ENCODE measurements at places on chromosomes 7 and 10.

DNA sequence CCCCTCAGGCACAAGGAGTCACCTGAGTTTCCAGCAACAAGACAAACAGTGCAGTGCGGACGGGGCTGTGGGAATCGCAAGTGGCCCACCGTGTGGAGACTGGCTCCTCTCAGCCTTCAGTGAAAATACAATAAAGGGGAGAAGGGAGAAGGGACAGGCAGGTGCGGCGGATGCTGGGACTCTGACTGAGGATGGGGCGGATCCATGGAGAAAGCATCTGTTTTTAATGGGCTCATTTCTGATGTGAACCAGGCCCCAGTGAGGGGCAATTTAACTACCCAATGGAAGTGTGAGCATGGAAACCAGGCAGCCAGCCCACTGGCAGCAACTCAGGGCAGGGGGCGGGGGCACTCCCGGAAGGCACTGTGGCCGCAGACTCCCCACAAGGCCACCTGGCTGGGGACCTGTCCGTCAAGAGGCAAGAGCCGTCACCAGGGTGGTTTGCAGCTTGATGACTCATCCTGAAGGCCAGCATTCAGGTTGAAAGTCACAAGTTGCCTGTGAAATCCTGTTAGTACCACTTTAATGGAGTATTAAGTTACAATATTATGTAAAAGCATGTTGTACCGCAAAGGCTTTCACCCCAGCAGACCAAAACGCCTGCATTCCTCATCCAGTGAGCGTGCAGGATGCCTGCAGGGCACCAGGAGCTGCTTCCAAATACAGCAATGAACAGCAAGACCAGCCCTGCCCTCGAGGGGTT is 476.4 kb downstream of the PTPRN2 start:
- no peak for DNase-seq

DNA sequence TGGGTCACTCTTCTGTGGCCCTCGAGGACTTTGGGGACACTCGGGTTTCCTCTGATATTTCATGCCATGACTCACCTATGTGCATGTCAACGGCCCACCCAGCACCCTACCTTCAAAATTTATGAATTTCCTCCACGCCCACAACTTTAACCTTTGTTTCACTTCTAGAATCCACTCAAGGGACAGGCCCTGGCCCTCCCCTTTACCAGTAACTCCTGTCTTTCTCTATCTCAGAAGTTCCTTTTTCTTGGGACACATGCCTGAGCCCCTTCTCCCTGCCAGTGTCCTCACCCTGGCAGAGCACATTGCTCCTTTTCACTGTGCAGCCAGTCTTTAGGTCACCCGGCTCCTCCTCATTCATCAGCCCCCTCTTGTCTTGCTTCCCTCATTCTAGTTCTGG is 282.5 kb upstream of the KLF6 start:
- no peak for DNase-seq

- DNase-seq, result no peak
These were observed 10.9 kb downstream of the TECPR1 start for GRCh38 chr7:98240961-98241673.

- DNase-seq, result no peak
These were observed 19.6 kb upstream of the CDHR3 start for GRCh38 chr7:105943486-105943885.

DNA sequence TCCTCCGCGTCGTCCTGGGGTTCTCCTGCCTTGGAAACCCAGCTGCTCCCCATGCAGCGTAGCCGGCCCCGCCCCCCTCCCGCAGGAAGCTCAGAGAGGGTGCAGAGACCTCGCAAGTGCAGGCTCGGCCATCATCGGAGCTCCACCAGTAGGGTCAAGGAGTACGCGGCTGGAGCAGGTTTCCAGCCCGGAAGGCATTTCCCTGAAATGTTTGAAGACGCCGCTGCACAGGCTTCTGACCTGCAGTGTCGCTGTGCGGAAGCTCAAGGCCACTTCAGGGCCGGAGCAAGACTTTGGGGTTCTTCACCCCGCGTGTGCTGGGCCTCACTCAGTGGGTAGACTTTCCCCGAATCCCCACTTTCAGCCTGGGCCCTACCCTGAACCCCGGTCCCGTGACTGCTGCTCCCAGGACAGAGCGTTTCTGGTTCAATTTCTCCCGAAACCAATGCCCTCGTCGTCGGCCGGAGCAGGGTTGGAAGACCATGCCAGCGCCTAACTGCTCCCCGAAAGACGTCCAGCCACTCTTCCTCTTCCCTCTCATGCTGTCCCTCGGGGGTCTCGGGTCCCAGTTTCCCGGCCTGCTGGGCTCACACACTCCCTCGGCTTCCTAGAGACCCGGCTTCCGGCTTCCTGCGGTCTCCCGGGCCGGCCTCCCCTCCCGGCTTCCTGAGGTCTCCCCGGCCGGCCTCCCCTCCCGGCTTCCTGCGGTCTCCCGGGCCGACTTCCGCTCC is 52.1 kb downstream of the INSIG1 start:
- no peak for DNase-seq

DNA sequence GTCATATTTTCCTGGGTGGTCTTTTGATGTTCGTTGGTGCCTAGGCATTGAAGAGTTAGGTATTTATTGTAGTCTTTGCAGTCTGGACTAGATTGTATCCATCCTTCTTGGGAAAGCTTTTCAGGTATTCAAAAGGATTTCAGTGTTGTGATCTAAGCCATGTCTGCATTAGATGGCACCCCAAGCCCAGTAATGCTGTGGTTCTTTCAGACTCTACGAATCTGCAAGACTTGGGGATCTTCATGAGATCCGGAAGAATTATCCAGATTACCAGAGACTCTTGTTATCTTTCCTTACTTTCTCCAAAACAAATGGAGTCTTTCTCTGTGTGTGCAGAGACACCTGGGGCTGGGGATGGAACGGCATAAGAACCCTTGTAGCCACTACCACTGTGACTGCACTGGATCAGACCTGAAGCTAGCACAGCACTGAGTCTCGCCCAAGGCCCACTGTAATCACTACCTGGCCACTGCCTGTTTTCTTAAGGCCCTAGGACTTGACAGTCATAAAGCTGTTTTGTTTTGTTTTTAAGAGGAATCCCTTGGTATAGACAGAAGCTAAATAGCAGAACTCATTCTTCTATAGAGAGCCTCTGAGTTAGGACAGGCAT is 75.5 kb downstream of the MARCHF5 start:
- DNase-seq, result no peak

- DNase-seq, result no peak
These were observed 119.7 kb upstream of the KLF14 start for GRCh38 chr7:130853503-130854279.

- DNase-seq, result no peak
These were observed 201.5 kb downstream of the GRID1 start for GRCh38 chr10:86164960-86165630.

GRCh38 chr10:25758041-25758457 is 176.0 kb upstream of the MYO3A start:
- no peak for DNase-seq

DNA sequence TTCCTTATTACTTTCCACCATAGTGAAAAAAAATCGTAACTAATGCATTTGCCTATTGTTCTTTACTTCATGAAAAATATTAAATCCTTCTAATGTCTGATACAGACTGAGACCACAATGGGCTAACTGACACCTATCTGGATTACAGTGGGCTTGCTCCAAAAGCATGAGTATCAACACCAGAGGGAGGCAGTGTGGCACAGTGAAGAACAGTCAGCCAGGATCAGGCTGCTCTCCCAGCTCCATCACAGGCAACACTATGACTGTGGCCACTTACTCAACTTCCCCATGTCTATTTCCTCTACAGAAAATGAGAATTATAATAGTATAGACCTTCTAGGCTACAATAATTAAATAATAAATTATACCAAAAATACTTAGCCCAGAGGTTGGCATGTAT is 97.2 kb downstream of the SLC25A13 start:
- no peak for DNase-seq

DNA sequence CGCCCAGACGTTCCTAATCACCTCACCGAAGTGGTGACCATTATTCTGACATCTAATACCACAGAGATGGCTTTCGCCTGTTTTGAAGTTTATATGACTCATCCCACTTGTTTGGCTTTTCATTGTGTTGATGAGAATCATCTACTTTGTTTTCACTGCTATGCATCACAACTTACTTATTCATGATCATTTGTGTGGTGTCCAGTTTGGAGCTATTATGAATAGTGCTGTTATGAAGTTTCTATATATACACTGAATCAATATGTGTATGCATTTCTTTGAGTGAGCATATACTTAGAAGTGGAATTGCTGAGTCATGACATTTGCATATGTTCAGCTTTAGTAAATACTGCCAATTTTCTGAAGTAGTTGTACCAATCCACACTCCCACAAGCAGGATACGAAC is 38.6 kb upstream of the TNKS2 start:
- DNase-seq, result no peak

DNA sequence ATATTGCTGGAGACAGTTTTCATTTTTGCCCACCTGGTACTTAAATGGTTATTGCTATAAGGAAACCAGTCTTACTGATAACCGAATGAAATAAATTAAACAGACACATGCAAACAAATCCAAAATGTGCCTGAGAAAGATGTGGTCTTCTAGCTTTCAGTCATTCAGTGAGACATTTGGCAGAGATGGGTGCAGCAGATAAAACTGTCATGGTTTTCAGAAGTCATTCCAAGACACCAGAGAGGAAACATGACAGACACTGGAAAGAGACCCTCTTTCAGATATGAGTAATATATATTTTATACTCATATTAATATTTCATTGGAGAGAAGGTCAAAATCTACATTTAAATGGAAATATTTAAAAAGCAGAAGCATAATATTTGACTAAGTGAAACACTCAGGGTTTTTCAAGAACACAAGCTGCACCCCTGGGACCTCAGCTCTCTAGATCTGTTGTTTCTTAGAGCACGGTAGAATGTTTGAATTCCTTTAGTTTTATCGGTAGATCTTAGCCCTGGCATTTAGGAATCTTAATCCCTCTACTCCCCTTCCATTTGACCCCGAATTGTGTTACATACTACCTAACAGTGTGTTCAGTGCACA is 246.1 kb downstream of the AUTS2 start:
- no peak for DNase-seq

DNA sequence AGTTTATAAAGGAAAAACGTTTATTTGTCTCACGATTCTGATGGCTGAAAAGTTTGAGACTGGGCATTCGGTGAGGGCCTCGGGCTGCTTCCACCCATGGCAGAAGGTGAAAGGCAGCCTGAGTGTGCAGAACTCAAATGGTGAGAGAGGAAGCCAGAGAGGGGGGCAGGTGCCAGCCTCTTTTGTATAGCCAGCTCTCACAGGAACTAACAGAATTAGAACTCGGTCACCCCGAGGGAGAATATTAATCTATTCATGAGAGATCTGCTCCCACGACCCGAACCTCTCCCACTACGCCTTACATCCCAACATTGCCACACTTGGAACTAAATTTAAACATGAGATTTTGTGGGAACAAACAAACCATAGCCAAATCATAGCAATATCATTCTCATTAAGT is 112.6 kb downstream of the ZPBP start:
- DNase-seq, result no peak

DNA sequence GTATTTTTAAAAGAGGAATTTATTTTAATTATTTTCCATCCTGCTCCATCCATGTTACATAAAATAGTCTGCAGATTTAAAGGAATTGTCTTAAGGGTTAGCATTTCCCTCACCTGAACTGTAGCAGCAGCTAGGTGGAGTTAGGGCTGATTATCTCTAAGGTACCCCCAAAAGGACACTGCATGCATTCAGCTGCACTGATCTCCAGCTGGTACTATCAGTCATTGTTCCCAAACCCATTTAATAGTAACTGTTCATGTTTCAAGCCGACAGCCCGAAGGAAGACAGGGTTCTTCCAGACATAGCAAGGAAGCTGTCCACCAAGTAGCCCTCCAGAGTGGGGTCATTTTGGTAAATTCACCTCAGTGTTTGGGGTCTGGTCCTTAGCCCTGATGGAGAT is 48.7 kb downstream of the FAM171A1 start:
- no peak for DNase-seq

- DNase-seq, result no peak
These were observed 168.8 kb upstream of the PPP2R2D start for GRCh38 chr10:131731780-131732630.

- DNase-seq, result peak; percentile 77
These were observed 23.3 kb upstream of the SMARCD3 start for GRCh38 chr7:151271699-151272355.

GRCh38 chr10:117262903-117263293 is 22.0 kb downstream of the SLC18A2 start:
- no peak for DNase-seq

DNA sequence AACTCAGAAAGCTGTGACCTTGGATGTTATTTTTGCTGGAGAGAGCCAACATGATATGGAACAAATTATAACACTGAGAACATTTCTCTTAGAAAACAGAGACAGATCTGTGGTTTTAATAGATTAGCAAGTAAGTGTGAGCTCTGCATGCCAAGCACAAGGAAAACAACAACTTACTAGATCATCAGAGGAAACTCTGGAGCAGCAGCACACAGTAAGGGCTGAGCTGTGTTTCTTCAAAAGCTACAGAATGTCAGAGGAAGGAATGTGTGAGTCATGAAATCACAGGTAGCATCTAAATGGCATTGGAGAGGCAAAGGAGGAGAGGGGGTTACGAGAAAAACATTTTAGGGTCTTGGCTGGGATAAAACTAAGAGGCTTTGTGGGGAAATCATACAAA is 283.4 kb upstream of the FZD8 start:
- DNase-seq, result no peak

DNA sequence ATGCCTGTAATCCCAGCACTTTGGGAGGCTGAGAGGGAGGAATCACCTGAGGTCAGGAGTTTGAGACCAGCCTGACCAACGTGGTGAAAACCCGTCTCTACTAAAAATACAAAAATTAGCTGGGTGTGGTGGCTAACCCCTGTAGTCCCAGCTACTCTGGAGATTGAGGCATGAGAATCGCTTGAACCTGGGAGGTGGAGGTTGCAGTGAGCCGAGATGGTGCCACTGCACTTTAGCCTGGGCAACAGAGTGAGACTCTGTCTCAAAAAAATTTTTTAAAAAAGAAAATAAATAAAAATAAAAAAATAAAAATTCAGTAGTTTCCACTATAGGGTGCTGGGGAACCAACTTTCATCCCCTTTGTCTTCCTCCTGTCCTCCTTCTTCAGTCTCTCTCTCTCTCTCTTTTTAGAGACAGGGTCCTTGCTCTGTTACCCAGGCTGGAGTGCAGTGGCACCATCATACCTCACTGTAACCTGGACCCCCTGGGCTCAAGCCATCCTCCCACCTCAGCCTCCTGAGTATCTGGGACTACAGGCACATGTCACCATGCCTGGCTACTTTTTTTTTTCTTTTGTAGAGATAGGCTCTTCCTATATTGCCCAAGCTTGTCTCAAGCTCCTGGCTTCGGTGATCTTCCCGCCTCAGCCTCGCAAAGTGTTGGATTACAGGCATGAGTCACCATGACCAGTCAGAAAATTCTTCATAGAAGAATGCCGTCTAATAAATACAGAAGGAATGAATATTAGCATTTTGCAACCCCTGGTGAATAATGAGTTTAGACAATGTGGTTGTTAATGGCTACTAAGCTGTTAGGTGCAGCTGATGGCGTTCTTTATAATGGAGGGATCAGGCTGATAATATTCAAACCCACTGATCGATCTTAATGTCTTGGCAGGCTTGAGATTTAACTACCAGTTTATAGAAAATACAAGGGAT is 20.6 kb downstream of the RBM20 start:
- DNase-seq, result no peak

GRCh38 chr7:5637415-5637814 is 144.0 kb downstream of the RNF216 start:
- no peak for DNase-seq

- DNase-seq, result no peak
These were observed 35.8 kb upstream of the COBL start for GRCh38 chr7:51352174-51353100.
